ENCODE measurements at places on chromosomes 3 and 15. TPM values are rescaled to one million over a fixed set of nuclear protein-coding genes. Genes with fewer than 3 reads are reported as not detected.

DNA sequence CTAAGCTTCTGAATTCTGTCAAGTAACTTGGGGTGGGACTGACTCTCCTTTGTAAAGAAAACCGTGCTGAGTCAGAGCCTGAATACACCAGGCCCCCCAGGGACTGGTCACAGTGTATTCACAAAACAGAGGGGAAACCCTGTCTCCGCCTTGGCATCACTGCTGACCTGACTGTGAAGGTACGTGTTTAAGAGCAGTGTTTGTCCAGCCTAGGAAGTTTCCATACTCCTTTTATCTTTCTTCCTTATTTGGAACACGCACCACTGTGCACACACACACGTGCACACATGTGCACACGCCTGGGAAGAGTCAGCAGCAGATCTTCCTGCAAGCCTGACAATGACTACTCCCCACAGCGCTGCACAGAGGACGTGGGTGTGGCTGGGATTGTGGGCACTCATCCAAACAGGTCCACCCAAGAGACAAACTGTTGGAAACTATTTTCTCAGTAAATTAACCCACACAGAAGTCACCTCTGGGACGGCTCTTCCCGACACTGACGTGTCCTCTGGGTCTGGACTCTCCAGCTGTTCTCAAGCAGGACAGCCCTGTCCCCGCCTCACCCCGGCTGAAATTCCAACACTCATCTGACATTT lies 87.7 kb downstream of the ATP10A start:
- no peak overlapping the region for H3K27ac ChIP-seq
- no peaks in the 10 kb centered on the region for H3K27me3 ChIP-seq
- H3K4me1 ChIP-seq: peaks cover 8% of the 10 kb centered on the region
- DNase-seq: no peak

SLC6A20 gene
- 0.12 TPM for total RNA-seq

DNA sequence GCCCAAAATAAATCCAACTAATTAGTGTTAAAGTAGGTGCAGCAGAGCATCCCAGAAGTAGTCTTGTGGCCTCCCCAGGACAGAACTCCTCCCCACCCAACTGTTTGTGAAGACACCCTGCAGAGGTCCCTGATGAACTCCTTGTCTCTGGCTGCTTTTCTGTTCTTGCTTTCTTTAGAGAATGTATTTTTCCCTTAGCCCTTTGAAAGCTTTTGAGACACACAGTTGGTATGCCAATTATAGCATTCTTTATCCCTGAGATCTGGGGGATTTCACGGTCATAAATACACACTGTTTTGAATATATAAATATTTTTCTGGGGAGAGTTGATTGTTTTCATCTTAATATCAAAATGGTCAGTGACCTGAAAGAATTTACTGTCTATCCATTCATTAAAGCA lies 9.8 kb downstream of the TFG start:
- no peak overlapping the region for H3K27ac ChIP-seq
- no peak overlapping the region for H3K4me3 ChIP-seq
- H3K4me1 ChIP-seq: no peaks in the 10 kb centered on the region
- H3K36me3 ChIP-seq: no peaks in the 10 kb centered on the region
- no peak for DNase-seq
- no peaks in the 10 kb centered on the region for H3K27me3 ChIP-seq

DNA sequence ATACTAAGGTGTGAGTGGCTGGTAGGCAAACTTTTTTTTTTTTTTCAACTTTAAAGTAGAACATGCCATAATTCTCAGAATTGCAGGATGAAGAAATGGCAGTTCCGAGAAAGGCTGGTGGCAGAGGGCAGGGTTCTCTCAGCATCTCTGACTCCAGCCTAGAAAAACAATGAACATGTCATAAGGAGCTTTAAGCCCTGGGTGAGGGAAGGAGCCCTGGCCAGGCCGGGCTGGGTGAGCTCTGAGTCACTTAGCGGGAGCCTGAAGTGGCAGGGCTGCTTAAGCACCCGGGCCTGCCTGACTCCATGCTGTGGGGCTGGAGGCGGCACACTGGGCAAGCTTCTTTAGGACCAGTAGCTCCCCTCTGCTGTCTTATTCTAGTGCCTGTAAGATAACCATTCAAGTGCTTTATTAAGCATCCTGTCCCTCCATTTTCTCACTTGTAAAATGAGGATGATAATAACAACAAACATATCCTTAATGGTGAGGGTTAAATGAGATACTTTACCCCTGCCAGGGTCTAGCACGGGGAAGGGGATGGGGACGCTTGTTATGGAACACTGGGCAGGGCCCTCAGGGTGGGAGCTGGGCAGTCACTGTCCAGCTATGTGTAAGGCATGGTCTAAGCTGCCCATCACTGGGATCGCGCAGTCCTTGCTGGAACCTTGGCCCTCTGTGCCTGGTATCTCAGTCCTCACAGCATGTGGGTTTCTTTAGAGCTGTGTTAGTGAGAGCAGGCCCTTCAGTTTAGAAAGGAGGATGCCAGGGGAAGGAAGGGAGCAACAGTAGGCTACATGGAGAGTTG lies 18.4 kb downstream of the SMAD6 start:
- no peak overlapping the region for H3K27ac ChIP-seq
- no peaks in the 10 kb centered on the region for H3K4me1 ChIP-seq
- H3K4me3 ChIP-seq: no peak overlapping the region
- H3K27me3 ChIP-seq: no peaks in the 10 kb centered on the region
- no peaks in the 10 kb centered on the region for H3K36me3 ChIP-seq
- DNase-seq: no peak

DNA sequence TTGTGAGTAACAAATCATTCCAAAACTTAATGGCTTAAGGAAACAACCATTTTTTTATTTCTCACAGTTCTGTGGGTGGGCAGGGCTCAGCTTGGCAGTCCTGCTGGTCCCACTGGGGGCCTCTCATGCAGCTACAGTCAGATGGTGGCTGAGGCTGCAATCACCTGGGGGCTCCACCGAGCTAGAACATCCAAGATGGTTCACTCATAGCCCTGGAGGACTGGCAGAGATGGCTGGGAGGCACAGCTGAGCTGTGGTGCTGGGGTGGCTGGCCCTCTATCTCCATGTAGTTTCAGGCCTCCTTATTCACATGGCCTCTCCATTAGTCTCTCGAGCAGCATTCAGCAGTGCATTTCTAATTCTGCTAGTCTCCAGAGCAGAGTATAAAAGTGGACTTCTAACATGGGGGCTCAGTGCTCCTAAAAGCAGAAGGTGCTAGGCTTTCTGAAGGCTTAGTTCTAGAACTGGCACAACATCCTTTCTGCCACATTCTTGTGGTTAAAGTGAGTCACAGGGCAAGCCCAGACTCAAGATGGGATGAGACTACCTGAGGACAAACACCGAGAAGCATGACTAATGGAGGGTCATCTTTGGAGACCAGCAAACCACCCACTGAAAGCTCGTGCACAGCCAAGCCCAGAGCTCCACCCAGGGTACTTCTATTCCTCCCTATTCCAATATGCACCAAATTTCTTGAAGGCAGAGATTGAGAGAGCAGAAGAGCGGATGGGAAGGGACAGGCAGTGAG lies 6.3 kb downstream of the CAV3 start:
- no peak overlapping the region for H3K27ac ChIP-seq
- no peak overlapping the region for H3K4me3 ChIP-seq
- H3K4me1 ChIP-seq: no peaks in the 10 kb centered on the region
- peaks cover 15% of the 10 kb centered on the region for H3K27me3 ChIP-seq
- no peak for DNase-seq

FEM1B gene
- 48.5 TPM for total RNA-seq

DNA sequence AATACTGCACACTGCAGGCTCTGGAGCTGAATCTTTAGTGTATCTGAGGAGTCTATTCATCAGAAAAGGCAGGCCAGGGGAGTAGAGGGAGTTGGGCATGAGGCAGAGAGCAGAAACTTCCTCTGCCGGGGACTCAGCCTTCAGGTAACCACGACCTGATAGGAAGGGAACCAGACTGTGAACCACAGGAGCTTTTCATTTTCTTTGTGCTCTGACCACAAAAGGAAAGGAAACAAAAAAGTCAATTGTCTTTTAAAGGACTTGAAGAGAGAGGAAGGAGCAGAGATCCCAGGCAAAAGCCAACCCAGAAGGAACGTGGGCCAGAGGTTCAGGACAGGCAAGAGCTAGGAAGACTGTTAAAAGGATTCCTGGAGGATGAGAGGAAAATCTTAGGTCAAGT lies 573.3 kb downstream of the EPHB1 start:
- no peak overlapping the region for H3K27ac ChIP-seq
- no peaks in the 10 kb centered on the region for H3K4me1 ChIP-seq
- H3K36me3 ChIP-seq: no peaks in the 10 kb centered on the region
- H3K4me3 ChIP-seq: no peak overlapping the region
- no peaks in the 10 kb centered on the region for H3K27me3 ChIP-seq

DUOXA2 gene
- total RNA-seq: not detected

DNA sequence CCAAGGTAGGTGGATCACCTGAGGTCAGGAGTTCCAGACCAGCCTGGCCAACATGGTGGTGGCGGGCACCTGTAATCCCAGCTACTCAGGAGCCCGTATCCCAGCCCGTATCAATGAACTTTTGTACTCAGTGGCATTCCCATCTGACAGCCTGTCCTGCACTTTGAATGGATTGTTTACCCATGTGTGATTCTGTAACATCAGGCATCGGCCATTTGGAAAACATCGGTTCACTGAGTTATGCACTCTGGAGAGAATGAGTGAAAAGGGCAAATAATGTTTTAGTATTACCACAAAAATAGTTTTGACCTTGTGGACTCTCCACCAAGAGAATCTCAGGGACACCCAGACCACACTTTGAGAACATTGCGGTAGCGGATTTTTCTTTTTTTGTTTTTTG lies 13.6 kb downstream of the KLHL25 start:
- H3K27ac ChIP-seq: no peak overlapping the region
- no peak overlapping the region for H3K4me3 ChIP-seq
- H3K27me3 ChIP-seq: no peaks in the 10 kb centered on the region

DNA sequence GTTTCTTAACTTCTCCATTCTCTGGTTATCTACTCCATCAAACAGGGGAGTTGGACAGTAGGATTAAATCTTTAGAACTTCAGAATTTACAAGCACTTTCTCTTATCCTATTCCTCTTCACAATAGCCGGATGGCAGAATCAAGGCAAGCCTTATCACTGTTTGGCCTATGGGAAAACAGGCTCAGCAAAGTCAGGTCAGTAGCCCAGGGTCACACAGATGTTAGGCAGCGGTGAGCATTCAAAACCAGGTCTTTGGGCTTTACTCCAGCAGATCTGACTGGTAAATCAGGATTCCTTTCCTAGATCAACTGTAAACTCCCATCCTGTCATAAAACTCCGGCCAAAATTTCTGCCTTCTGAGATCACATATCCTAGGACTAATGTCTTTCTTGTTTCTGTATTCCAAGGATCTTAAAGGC lies 258.4 kb downstream of the OPA1 start:
- no peak overlapping the region for H3K4me3 ChIP-seq
- no peaks in the 10 kb centered on the region for H3K4me1 ChIP-seq
- peaks cover 3% of the 10 kb centered on the region for H3K27me3 ChIP-seq

DNA sequence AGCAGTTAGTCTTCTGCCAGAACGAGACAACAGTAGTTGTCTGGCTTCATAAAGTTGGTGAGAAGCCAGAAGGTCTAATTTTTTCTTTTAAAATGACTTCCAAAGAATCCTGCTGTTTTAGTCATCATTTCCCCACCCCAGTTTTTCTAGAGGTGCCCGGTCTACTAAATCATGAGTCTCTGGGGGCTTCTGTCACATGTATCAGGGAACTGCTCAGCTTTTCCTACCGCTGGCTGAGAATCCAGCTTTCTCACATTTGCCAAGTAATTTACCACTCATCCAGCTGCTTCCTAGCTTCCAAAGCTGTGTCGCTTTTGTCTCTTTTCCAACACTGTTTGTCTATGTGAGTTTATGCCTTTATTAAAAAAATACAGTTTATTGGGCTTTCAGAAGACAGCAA lies 183.3 kb downstream of the NSUN3 start:
- DNase-seq: no peak
- no peak overlapping the region for H3K4me3 ChIP-seq
- no peak overlapping the region for H3K27ac ChIP-seq
- H3K27me3 ChIP-seq: no peaks in the 10 kb centered on the region

DNA sequence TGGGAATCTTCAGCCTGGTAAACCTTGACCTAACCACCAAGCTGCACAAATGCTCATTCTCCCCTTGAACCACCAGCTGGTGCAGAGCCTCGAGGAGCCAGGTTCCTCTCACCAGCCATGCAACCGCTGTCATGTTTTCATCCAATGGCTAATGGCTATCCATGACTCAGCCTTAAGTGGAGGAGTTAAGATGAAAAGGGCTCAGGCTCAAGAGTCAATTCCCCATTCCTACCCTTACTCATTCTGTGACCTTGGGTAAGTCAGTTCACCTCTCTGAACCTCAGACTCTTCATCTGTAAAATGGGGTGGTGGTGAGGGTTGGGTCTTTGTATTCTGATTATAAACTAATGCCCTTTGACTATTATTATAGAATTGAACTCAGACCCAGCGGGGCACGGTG lies 515.6 kb downstream of the SHQ1 start:
- H3K4me1 ChIP-seq: no peaks in the 10 kb centered on the region
- H3K27me3 ChIP-seq: no peaks in the 10 kb centered on the region
- no peaks in the 10 kb centered on the region for H3K36me3 ChIP-seq
- no peak overlapping the region for H3K27ac ChIP-seq

- no peaks in the 10 kb centered on the region for H3K36me3 ChIP-seq
- no peak for DNase-seq
- no peaks in the 10 kb centered on the region for H3K27me3 ChIP-seq
- H3K4me1 ChIP-seq: no peaks in the 10 kb centered on the region
Measured at GRCh38 chr3:41580274-41580959, 381.1 kb downstream of the CTNNB1 start.

DNA sequence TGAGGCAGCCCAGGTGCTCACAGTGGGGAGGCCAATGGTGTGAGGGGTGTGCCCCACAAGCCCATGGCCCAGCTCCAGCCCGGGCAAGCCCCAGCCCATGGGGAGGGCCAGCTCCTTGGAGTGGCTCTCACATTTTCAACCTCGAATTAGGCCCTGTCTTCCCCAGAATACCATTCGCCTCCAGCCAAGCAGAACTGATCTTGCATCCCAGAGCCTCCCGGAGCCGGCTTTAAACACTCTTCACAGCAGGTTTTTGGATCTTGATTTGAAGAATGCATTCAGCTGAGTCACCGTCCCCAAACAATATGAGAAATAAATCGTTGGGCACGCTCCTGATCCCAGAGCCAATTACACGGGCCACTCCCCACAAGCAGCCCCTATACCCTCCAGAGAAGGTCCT lies 23.7 kb downstream of the TPRA1 start:
- DNase-seq: no peak
- no peaks in the 10 kb centered on the region for H3K4me1 ChIP-seq
- H3K36me3 ChIP-seq: peaks cover 4% of the 10 kb centered on the region

ANKUB1 gene
- not detected for total RNA-seq

GRCh38 chr3:177478170-177478867 lies 281.0 kb upstream of the TBL1XR1 start:
- H3K4me1 ChIP-seq: no peaks in the 10 kb centered on the region
- no peaks in the 10 kb centered on the region for H3K27me3 ChIP-seq
- no peaks in the 10 kb centered on the region for H3K36me3 ChIP-seq
- no peak for DNase-seq
- H3K4me3 ChIP-seq: no peak overlapping the region

IFT57 gene
- total RNA-seq: 36.7 TPM

- peaks cover 24% of the 10 kb centered on the region for H3K36me3 ChIP-seq
- no peaks in the 10 kb centered on the region for H3K4me1 ChIP-seq
- no peak overlapping the region for H3K4me3 ChIP-seq
- no peaks in the 10 kb centered on the region for H3K27me3 ChIP-seq
Measured at GRCh38 chr15:42954291-42954690, 33.7 kb upstream of the TTBK2 start.
